Gastrocnemius medialis (tissue), 4 donors: ENCODE measurements at places on chromosomes 4 and X. TPM values are rescaled to one million over a fixed set of nuclear protein-coding genes. Genes with fewer than 3 reads are reported as not detected.
A peak's percentile ranks its signal among the peaks of the same experiment; 100 is the strongest.

DNA sequence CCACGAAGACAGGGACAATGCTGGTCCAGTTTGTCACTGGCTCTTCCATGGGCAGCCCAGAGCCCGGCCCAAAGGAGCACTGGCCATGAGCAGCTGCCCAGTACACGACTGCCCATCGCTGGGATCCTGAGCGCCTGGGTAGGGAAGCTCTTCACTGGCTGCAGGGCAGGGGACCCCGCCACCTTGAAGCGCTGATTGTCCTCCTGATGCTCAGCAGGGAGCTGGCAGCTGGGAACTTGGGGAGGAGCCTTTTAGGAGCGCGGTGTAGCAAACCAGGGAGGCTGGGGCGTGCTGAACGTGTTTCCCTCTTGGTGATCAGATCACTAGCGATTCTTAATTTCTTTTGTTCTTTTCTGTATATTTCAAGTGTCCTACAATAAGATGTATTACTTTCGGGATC lies 1.8 kb downstream of the L1CAM start:
- DNase-seq = no peak

- DNase-seq = no peak
Measured at GRCh38 chr4:13860126-13860525, 232.6 kb upstream of the BOD1L1 start.

DNA sequence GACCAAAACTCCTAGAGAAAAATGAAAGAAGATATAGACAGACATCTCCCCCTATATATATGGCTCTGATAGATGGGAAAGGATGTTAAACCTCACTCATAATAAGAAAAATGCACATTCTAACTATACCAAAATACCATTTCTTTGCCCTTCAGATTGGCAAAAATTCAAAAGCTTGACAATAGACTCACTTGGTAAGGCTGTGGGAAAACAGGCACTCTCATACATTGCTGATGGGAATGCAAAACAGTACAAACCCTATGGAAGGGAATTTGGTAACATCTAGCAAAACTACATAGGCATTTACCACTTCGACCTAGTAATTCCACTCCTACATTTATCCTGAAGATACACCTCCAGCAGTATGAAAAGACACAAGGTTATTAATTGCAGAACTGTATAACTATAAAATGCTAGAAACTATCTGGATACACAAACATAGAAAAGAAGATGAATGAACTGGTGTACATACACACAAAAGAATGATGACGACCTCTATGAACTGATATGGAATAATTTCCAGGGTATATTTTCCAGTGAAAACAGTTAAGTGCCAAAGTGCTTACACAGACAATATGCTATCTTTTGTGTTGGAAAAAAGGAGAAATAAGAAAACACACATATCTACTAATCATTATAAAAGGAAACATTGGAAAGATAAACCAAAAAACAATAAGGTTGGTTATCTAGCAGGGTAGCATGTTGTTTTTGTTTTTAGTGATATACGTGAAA lies 48.5 kb downstream of the WDFY3 start:
- DNase-seq = no peak

DNA sequence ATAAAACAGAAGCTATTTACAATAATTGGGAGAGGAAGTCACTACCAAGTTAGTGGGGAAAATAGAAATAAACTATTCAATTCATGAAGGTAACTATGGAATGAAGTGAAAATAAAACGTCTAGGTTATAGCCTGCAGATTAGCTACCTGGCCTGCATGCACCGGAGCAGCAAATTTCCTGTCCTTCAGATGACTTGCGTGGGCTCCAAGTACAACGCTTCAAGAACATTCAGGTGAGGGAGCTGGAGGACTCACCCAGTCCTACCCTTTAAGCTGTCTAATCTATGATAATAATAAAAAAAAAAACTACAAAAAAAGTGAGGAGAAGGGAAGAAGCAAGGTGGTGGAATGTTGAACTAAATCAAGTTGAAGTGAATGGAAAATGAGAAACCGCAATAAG lies 13.2 kb downstream of the C4orf54 start:
- no peak for DNase-seq

GRCh38 chr4:82747686-82748575 lies 50.7 kb downstream of the SCD5 start:
- no peak for DNase-seq

- DNase-seq = no peak
Measured at GRCh38 chr4:8732092-8732491, 139.5 kb downstream of the CPZ start.

DNA sequence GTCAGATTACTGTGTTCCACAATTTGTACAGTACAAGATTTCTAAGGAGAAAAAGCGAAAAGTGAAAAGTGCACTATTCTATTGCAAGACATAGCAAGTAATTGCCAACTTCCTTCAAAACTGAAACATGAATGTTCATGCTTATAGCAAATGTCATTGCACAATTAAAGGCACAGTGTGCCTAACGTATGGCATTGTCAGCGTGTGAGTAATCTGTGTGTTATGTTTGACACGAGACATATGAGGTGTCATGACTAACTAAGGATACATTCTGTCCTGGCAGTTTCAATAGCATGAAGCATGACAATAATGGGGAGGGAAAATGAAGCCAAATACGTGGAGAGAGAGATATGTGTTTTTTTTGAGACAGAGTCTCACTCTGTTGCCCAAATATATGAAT lies 33.6 kb upstream of the TBC1D9 start:
- no peak for DNase-seq

GRCh38 chr4:139740531-139741041 lies 75.0 kb downstream of the MGST2 start:
- peak; percentile 76 for DNase-seq

GRCh38 chr4:36183232-36183631 lies 61.1 kb downstream of the ARAP2 start:
- DNase-seq = no peak

- no peak for DNase-seq
Measured at GRCh38 chr4:184553891-184554290, 79.5 kb upstream of the IRF2 start.

The SLITRK2 gene
- total RNA-seq = 0.04 TPM

The NRK gene
- not detected for total RNA-seq

The AFAP1 gene
- 8.6 TPM for total RNA-seq

The STAG2 gene
- total RNA-seq = 56.9 TPM

The TRIML1 gene
- total RNA-seq = not detected

The IRS4 gene
- not detected for total RNA-seq

The MAGED2 gene
- total RNA-seq = 46.0 TPM

The RS1 gene
- total RNA-seq = not detected
